Prostate gland (tissue), 2 donors: ENCODE measurements at places on chromosomes 2 and 18. TPM values are rescaled to one million over a fixed set of nuclear protein-coding genes. Genes with fewer than 3 reads are reported as not detected.

GRCh38 chr2:55403256-55403998 lies 16.2 kb downstream of the CCDC88A start:
- DNase-seq, result no peak

UPP2 gene
- not detected for total RNA-seq

MEIS1 gene
- total RNA-seq, result 23.7 TPM

ZAP70 gene
- 3.9 TPM for total RNA-seq
